ELR (cell line): ENCODE measurements at places on chromosomes 16 and 17.

GRCh38 chr16:81403208-81403600 is 41.4 kb upstream of the CMIP start:
- DNase-seq = no peak

DNA sequence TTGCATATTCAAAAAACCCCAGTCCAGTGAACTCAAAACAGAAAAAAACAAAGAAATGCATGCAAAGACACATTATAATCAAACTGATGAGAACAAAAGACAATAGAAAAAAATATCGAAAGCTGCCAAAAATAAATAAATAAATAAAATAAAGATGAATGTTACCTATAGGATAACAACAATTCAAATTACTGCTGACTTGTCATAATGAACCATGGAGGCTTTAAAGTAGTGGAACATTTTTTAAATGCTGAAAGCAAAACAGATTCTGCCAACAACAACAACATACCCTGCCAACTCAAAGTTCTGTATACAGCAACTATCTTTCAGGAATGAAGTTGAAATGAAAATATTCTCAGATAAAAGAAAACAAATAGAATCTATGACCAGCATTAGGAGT is 116.6 kb downstream of the CBLN1 start:
- no peak for DNase-seq

DNA sequence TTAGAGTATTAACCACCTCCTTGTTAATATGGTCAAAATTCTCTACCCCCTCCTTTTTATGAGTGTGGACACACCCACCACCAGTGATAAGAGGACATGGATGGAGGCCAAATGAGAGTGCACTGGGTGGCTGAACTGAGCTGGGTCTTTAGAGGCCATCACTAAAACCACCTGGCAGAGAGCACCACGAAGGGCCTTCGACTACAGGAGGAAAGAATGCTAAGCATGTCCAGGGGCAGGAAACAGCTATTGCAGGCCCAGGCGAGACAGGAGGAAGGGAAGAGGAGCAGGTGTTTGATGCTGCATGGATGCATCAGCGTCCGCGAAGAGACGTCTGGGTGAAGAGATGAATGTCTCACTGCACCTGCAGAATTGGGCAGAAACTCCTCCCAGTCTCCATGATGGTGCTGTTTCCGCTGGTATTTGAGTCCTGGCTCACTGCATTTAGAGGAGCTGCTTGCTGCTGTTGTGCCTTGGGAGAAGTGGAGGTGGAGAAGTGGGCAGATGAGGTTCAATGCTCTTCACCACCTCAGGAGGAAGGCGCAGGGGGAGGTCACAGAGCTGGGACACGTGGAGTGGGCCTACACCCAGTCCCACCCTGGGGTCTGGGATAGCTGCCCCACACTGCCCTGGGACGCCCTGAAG is 33.2 kb downstream of the SPHK1 start:
- no peak for DNase-seq

DNA sequence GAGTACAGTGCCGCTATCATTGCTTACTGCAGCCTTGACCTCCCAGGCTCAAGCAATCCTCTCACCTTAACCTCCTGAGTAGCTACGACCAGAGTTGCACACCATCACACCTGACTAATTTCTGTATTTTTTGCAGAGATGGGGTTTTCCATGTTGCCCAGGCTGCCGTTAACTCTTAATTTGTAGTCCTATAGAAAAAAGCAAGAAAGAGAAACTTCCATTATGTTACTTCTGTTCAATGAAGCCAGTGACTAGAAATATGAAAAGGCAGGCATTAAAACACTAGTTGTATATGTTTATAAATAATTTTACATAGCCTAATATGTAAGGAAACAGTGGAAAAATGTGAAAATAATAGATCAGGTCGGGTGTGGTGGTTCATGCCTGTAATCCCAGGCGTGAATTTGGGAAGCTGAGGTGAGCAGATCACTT is 9.7 kb downstream of the RAD51C start:
- no peak for DNase-seq

GRCh38 chr16:73056921-73057290 is 9.0 kb upstream of the ZFHX3 start:
- no peak for DNase-seq

DNA sequence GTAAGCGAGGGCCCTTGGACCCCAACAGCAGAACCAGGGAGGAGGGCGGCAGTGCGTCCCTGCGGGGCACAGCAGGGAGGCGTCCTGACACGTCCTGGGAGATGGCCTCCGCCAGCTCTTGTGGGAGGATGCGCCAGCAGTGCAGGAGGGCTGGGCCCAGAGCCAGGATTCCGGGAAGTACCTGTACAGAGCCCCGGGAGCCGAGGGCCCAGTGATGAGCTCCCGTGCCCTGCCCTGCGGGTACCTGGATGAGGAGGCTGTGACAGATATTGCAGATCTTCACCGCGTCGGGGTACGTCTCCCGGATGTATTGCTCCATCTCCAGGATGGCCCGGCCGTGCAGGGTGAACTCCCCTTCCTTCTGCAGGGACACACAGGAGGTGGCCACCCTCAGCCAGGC is 23.1 kb downstream of the KDM8 start:
- DNase-seq = no peak

GRCh38 chr16:84387021-84387420 is 18.7 kb downstream of the ATP2C2 start:
- no peak for DNase-seq

- DNase-seq = peak; percentile 13
Observed at GRCh38 chr16:46650254-46650623, 29.1 kb upstream of the SHCBP1 start.

- DNase-seq = no peak
Observed at GRCh38 chr17:67546578-67547527, 169.8 kb downstream of the PITPNC1 start.

GRCh38 chr16:4814542-4815173 is 12.2 kb upstream of the ROGDI start:
- no peak for DNase-seq

DNA sequence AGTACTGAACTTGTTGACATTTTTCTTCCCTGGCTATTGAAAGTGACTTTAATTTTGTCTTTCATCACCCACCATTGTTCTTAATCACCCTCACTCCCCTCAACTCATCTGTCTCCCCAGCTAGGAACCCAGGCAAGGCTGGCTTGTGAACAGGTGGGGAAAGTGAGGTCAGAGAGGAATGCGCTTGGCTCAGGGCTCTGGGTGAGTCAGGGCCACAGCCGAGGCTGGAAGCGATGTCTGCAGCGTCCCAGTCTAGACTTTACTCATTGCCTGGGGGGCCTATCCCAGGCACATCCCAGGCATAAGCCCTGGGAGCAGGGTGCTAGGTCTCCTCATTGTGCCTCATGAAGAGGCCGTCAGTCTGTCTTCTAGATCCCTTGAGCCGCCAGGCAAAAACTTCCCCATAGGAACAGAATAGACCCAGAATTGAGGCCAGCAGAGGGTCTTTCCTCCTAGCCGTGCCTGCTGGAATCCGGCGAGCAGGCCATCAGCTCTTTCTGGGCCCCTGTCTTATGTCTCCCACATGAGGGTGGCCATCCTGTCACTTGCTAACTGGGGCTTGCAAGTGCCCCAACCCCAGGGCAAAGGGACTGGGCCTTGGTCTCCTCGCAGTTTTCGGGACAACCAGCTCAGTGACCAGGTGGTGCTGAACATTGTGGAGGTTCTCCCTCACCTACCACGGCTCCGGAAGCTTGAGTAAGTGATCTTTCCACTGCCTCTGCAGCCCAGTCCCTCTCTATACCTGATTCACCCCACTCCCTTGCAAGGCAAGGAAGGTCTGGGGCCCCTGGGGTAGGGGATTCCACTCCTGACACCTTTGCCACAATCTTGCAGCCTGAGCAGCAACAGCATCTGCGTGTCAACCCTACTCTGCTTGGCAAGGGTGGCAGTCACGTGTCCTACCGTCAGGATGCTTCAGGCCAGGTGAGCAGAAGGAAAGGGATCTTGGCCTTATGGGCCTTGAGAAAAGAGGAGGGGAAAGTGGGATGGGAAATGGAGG is 40.1 kb downstream of the NLRC5 start:
- DNase-seq = peak; percentile 87

- no peak for DNase-seq
Observed at GRCh38 chr17:18213666-18214270, 11.7 kb upstream of the LLGL1 start.

DNA sequence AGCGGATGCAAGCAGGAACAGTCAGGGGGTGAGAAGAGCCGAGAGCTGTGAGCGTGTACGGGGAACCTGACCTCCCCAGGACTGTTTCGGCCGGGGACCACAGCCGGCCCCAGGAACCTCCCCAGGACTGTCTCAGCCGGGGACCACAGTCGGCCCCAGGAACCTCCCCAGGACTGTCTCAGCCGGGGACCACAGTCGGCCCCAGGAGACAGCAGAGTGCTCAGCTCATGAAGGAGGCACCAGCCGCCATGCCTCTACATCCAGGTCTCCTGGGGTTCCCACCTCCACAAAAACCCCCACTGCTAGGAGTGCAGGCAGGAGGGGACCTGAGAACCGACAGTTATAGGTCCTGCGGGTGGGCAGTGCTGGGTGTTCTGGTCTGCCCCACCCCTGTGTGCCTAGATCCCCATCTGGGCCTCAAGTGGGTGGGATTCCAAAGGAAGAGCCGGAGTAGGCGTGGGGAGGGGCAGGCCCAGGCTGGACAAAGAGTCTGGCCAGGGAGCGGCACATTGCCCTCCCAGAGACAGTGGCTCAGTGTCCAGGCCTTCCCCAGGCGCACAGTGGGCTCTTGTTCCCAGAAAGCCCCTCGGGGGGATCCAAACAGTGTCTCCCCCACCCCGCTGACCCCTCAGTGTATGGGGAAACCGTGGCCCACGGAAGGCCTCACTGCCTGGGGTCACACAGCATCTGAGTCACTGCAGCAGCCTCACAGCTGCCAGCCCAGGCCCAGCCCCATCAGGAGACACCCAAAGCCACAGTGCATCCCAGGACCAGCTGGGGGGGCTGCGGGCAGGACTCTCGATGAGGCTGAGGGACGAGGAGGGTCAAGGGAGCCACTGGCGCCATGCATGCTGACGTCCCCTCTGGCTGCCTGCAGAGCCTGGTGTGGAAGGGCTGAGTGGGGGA is 4.3 kb downstream of the RHBDF1 start:
- DNase-seq = peak; percentile 56

DNA sequence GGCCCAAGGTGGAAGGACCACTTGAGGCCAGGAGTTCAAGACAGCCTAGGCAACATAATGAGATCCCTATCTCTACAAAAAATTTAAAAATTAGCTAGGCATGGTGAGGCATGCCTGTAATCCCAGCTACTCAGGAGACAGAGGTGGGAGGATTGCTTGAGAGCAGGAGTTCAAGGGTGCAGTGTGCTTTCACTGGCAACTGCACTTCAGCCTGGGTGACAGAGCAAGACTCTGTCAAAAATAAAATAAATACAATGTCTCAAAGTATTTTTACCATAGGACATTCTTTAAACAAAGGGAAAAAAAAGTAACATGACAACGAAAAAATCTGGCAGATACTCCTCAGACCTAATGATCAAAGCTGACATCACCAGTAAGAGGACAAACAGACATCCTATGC is 72.6 kb downstream of the FBXL20 start:
- no peak for DNase-seq

DNA sequence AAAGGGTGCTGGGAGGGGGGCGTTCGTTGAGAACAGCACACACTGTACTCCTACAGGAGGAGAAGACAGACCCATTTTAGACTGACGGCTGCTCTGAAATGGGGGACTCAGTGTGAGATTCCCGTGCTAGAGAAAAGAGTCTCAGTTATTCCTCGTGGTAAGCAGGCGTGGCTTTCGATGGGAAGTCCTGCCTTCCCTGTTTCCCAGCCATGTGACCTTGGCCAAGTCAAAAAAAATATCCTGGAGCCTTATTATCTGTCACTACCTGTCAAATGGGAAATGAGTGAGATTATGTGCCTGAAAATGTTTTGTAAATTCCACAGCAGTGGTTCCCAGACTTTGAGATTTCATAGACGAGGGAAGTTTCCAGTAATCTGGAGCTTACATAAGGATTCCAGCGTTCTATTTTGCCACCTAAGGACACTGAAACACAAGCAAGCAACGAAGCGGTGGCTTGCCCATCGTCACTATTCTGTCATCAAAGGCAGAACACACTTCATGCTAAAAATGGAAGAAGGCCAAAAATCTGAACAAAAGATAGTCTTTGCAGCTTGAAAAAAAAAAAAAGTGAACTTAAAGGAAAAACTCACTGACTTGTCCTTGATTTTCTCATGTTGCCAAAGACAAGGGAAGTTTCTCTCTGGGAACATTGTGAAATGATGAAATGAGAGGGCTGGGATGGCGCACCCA is 253.4 kb upstream of the RPL38 start:
- no peak for DNase-seq

- DNase-seq = no peak
Observed at GRCh38 chr16:55605754-55606336, 39.4 kb downstream of the CAPNS2 start.

DNA sequence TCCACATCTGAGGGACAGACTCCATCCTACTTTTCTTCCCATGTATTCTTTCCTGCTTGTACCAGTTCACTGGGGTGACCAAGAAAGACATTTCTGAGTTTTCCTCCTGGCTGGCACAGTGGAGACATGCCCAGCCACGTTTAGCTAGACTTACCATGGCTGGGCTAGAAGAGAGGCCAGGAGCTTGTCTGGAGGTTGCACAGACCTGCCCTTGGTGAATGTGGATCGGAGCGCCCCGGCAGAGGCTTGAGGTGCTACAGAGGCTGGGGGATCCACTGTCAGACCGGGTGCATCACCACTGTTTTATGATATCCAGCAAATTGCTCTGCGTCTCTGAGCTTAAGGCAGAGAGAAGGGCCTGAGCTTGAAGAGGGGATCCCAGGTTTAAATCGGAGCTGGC is 3.5 kb downstream of the IL4R start:
- DNase-seq = no peak
